Naive thymus-derived CD8-positive, alpha-beta T cell (primary cell): ENCODE measurements at places on chromosomes 12 and 14.
A peak's percentile ranks its signal among the peaks of the same experiment; 100 is the strongest.

DNA sequence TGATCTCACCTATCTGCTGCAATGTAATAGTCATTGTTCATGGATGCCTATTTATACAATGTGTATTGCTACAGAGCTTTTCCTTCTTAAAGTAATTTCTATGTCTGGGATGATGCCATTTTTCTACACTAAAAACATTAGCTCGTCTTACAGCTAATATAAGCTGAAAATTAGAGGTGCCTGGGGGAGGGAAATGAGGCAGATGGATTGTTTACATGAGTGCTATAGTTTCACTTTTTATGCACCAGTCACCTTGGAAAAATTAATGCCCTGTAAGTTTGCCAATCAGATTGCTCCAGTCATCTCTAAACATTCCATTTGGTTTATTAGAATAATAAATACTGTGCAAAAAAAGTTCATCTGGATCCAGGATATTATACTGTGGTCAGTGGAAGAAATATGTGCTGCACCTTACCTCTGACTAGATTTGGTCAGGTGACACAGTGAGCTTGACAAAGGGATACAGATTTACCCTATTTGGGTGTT lies 436.2 kb downstream of the RAD51B start:
- DNase-seq = no peak

- DNase-seq = no peak
Observed at GRCh38 chr12:27237790-27238771, 6.0 kb upstream of the STK38L start.

DNA sequence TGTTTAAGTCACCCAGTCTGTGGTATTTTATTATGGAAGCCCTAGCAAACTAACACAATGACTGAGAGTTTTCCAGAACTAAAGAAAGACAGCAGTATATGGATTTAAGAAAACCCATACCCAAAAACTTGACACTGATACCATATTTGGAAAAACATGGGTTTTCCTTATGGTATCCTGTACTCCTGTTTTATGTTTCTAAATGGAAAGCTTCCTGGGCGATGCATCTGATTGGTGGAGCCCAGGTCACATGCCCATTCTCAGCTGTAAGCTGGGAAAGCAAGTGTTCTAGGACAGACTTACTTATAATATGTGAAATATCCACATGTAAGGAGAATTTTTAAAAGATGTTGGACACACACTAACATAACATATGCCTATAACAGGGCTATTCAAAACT lies 4.5 kb upstream of the RNASE4 start:
- DNase-seq = no peak

DNA sequence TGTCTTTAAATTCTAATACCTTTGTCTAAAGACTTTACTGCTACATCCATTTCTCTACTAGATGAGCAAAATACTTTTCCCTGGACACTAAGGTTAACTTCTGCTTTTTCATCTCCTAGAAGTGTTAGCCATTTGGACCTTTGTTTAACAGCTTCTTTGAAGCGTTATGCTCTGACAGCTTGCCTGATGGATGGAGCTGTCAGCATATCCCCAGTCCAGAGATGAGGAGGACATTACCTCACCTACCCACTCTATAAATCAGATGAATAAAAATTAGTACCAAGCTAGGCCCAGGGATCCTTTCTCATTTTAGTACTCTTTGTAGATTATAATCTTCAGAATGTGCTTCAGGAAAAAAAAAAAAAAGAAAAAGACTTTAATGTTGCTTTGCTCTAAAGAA lies 222.7 kb downstream of the PELI2 start:
- no peak for DNase-seq

DNA sequence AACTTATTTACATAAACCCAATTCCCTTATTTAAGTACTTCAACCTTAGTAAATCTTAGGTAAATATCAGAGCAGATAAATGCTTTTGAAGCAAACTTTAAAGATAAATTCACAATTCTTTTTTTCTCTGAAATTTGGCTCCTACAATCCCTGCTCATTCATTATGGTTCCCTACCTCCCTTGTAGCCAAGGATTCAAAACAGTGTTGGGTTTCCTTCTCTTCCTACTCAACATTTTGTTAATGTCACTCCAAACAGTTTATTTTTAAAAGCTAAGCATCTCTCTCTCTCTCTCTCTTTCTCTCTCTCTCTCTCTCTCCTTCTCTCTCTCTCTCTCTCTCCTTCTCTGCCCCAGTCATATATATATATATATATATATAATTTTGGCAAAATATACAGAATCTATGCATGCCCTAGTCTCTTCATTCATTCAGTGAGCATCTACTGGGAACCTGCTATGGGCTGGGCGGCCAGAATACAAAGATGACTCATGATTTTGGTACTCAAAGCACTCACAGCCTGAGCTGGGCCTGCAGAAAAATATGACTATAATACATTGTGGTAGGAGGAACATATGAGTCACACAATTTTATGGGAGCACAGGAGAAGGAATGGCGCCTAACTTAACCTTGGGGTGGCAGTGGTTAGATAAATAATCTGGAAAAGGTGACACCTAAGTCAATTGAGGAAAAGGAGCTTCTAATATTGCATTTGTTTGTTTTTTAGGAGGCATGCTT lies 123.7 kb upstream of the DHRS4 start:
- no peak for DNase-seq

DNA sequence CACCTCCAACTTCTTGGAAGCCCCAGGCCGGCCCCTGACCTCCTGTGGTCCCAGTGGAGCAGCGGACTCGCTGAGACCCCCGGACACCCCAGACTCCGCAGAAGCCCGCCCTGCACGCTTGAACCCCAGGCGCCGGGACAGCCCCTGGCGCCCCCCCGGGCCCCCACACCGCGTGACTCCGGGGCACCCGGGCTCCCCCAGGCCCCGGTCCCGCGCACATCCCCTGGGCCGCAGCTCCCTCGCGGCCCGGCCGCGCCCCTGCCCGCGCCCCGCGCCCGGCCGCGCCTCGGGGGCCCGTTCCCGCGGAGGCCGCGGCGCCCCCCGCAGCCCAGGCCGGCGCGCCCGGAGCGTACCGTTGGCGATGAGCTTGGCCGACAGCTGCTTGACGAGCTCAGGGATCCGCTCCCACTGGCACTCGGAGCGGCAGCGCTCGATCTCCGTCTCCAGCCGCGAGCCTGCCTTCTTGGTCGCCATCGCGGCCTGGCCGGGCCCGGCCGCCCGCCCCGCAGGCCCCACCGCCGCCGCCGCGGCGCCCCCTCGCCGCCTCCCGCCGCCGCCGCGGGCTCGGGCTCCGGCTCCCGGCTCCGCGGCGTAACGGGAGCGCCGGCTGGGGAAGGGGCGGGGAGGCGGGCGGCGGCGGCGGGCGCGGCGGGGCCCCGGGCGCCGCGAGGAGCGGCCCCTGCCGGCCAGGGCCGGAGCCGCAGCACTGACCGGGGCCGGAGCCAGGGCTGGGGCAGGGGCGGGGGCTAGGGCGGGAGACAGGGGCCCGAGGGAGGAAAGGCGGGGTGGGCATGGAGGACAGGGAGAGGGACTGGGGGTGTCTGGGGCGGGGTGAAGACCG lies at the start of gene TTC7B:
TSS of gene TTC7B (minus strand) at position 609 of the 841 bp plus-strand sequence. CDS start at position 474, 135 bp downstream.
- DNase-seq = peak; percentile 32

DNA sequence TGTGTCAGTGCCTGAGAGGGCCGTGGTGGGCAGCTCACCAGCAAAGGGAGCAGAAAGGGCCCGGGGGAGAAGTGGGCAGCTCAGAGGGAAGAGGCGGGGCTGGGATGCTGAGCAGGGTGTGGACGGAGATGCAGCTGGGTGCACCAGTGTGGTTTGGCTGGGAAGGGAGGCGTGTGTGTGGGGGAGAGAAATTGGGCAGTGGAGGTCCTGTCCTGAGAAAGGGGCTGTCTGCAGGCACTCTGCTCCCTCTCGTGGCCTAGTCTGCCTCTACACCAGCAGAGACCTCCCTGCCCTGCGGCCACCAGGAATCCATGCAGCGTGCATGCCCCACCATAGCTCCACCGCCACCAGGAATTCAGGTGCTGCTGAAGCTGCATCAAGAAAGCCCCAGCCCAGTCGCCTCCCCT lies 6.4 kb downstream of the TMEM121 start:
- DNase-seq = no peak

DNA sequence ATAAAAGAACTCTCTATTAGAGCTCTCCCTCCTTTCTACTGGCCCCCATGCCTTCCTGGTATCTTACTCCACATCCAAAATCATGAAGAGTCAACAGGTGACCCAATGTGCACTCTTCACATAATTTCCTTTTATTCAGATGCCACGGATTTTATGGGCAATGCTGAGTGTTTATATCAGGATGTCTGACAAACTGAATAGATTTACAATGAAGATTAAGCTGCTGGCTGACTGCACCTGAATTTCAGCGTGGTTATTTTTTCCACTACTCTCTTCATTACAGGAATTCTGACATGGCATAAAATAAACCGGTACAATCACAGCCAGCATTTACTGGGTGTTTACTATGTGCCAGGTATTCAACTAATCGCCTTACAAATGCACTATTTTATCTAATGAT lies 29.4 kb upstream of the CERS5 start:
- no peak for DNase-seq

DNA sequence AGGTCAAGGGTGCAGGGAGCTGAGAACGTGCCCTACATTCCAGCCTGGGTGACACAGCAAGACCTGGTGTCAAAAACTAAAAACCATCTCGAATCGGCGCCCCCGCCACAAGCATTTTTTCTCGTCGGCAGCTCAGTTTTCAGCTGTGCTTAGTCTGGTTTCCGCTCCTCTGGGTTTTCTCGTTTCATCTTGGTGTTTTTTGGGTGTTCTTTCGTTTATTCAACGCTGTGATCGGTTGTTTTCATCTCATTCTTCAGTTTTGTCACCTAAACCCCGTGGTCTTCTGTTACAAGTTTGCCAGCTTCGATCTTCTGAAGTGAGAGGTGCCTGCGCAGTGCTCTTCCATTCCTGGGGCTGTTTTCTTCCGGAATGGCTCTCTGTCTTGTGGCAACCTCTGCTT lies 41.4 kb downstream of the NOC4L start:
- peak; percentile 64 for DNase-seq

DNA sequence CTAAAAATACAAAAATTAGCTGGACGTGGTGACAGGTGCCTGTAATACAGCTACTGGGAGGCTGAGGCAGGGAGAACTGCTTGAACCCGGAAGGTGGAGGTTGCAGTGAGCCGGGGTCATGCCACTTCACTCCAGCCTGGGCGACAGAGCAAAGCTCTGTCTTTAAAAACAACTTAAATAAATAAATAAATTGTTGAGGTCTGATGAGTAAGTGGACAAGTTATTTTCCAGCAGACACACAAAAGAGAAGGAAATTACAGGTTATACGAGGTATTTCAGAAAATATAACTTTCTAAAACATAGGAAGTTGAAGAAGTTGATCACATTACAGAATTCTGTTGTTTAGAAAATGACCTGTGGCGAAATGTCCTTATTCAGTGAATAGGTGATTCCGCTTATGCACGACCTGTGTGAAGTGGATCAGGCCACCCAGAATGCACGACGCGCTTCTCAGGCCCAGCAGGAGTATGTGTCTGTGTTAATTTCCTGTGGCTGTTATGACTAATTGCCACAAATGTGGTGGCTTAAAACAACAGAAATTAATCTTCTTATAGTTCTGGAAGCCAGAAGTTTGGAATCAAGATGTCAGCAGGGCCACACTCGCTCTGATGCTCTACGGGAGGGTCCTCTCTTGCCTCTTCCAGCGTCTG lies 38.1 kb downstream of the P2RX7 start:
- no peak for DNase-seq

DNA sequence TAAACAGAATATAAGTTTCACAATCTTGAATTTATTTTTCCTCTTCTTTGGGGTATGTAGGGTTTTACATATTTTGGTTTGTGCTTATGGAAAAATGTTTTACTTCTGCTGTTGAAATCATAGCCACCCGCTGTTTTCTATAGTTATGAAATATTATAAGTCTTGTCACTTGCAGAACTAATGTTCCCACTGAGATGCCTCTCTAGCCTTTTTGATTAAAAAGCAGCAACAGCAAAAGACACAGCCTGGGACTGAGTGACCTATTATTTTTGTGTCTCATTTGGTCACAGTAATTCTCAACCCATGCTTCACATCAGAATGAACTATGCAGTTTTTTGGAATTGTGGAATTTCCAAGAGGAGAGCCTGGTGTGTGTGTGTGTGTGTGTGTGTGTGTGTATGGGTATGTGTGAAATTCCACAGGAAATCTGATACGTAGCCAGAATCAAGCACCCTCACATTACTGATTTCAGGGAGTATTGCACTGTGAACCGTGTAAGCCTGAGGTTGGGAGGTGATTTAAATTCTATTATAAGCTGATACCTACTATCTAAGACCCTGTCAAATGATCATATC lies 55.7 kb upstream of the FRMD6 start:
- DNase-seq = no peak

DNA sequence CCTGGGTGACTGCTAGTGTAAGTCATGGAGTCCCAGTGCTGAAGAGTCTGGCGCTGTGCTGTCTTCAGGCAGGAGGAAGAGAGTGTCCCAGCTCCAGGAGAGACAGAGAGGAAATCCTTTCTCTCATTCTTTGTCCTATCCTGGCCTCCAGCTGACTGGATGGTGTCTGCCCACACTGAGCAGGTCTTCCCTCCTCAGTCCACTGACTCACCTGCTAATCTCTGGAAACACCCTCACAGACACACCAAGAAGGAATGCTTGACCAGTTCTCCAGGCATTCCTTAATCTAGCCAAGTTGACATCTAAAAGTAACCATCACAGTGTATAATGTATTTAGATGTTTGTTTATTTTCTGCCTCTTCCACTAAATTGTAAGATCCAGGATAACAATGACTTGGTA lies 53.9 kb downstream of the EMP1 start:
- DNase-seq = no peak

GRCh38 chr14:91380610-91381371 lies 36.8 kb downstream of the CCDC88C start:
- no peak for DNase-seq

GRCh38 chr12:118347916-118348315 lies 24.8 kb downstream of the TAOK3 start:
- DNase-seq = no peak

DNA sequence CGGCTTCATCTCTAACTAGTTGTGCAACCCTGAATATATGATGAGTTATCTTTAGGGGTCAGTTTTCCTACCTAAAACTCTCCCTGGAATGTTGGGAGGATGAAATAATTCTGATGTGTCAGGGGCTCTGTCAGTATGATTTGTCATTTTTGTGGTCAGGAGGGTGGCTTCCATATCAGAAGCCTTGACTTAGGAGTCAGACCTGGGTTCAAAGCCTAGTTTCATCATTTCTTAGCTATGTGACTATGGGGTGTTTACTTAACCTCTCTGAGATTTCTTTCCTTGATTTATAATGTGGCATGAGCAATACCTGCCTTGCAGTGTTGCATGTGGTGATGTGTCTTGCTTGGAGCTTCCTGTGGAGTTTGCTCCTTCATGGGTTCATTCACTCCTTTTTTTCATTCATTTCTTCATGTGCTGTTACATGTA lies 146.8 kb downstream of the CHST11 start:
- no peak for DNase-seq

GRCh38 chr14:23182372-23183157 lies 895 bp downstream of the SLC7A8 start:
- peak; percentile 43 for DNase-seq

GRCh38 chr14:100696590-100696989 lies 30.1 kb upstream of the DLK1 start:
- no peak for DNase-seq

GRCh38 chr12:37666069-37666781 lies 650.3 kb upstream of the ALG10B start:
- DNase-seq = no peak

GRCh38 chr12:47941475-47941780 lies 22.0 kb upstream of the TMEM106C start:
- DNase-seq = no peak
